LoVo (cell line): ENCODE measurements at places on chromosomes 4 and X.

GRCh38 chr4:8607603-8608481 is 15.3 kb downstream of the CPZ start:
- DNase-seq: no peak

DNA sequence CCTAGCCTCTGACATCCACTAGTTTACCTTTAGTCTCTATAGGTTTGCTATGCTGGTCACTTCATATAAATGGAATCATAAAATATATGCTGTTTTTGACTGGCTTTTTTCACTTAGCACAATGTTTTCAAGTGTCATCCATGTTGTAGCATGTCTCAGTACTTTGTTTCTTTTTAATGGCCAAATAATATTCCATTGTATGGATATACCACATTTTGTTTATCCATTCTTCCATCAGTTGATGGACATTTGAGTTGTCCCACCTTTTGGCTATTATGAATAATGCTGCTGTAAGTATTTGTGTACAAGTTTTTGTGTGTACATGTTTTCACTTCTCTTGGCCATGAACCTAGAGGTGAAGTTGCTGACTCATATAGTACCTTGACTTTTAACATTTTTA is 75.7 kb downstream of the ZFX start:
- DNase-seq: no peak

- no peak for DNase-seq
Observed at GRCh38 chrX:68079961-68080360, 353.3 kb downstream of the OPHN1 start.

DNA sequence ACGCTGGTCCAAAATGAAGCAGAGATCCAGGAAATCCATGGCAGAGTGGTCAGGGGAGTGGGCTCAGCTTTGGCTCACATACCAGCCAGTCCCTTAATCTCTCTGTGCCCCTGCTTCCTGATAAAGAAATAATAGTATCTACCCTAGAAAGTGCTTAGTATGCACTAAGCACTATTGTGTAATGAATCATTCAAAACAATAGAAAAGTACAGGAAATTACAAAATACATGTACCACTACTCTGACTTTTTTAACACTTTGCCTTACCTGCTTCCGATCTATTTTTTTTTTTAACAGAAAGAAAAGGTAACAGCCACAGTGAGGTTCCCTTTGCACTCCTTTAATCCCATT is 49.9 kb downstream of the TBC1D9 start:
- DNase-seq: no peak

DNA sequence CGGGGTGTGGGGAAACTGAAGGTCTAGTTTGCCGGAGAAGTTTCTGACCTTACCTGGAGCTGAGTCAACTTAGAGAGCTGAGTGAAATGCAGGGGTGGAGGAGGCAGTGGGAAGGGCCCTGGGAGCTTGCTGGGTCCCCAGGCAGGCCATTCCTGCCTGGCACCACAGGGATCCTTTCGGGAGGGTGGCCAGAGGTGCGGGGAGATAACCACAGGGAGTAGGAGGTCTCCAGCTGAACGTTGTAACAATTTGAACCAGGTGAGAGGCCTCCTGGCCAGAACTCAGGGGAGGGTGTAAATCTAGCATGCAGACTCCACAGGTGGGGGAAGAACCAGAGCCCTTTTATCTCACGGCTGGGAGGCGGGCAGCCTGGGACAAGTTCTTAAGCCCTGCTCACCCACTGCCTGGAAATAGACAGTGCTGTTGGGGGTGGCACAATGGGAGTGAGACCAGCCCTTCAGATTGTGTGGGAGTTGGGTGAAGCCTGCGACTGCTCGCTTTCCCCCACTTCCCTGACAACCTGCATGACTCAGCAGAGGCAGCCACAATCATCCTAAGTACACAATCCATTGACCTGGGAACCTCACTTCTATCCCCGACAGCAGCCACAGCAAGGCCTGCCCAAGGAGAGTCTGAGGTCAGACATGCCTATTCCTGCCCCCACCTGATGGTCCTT is 247.4 kb downstream of the ADGRA3 start:
- DNase-seq: no peak

DNA sequence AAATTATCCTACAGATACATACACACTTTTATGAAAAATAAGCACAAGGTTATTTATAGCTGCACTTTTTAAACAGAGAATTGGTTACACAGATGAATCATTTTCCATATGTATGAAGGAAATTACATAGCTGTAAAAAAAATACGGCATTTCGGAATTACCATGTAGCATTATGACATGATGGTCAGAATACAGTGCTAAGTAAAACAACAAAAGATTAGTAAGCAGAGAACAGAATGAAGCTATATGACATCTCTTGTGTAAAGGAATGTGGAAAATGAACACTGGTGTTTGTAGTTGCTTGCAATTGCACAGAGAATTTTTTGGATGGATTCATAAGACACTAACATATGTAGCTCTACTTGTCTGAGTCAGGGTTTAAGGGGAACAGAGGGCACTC is 1222.0 kb upstream of the PRKX start:
- DNase-seq: no peak

- DNase-seq: no peak
Observed at GRCh38 chr4:21991050-21991449, 42.5 kb upstream of the KCNIP4 start.

GRCh38 chr4:2272026-2272827 is 10.3 kb upstream of the MXD4 start:
- DNase-seq: no peak

GRCh38 chrX:3443184-3443583 is 96.7 kb upstream of the MXRA5 start:
- DNase-seq: no peak

- no peak for DNase-seq
Observed at GRCh38 chrX:107773206-107773605, 2.4 kb downstream of the TSC22D3 start.

DNA sequence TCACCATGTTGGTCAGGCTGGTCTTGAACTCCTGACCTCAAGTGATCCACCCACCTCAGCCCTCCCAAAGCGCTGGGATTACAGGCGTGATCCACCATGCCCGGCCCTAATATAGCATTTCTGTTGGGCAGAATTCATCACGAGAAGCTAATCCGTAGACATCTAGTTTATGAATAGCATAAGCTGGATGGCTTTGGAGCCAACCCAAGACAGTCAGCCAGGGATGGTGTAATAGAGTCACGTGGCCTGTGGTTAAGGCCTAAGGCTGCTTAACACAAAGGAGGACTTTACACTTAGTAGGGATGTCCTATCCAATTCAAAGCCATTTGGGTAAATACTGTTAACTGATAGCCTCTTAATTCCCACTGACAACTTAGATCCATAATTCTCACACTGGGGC is 173.6 kb downstream of the RAP1GDS1 start:
- no peak for DNase-seq

- DNase-seq: peak; percentile 42
Observed at GRCh38 chrX:70129816-70130215, 3.4 kb upstream of the IGBP1 start.

DNA sequence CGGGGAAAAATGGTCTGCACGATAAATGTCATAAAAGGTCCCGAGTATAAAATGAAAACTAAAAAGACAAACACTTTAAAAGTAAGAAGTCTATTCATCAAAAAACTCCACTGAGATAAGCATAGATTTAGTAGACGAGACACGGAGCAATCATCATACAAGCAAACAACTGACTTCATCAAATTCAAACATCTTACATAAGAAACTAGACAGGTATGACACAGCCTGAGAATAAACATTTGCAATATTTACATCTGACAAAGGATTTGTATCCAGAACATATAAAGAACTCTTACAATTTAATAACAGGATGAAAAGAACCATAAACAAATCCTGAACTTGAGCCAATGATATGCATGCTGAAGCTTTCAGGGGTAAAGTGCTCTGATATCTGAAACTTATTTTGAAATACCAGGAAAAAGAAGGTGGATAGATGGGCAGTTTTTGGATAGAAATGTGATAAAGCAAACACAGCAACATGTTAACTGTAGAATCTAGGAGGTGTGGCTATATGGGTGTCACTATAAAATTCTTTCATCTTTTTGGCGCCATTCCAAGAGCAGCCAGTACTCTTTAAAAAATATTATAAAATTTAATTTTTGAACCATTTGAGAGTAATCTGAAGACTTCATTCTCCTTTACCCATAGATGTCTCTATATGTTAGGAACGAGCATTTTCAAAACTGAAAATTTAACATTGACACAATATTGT is 12.0 kb downstream of the MPP1 start:
- no peak for DNase-seq

DNA sequence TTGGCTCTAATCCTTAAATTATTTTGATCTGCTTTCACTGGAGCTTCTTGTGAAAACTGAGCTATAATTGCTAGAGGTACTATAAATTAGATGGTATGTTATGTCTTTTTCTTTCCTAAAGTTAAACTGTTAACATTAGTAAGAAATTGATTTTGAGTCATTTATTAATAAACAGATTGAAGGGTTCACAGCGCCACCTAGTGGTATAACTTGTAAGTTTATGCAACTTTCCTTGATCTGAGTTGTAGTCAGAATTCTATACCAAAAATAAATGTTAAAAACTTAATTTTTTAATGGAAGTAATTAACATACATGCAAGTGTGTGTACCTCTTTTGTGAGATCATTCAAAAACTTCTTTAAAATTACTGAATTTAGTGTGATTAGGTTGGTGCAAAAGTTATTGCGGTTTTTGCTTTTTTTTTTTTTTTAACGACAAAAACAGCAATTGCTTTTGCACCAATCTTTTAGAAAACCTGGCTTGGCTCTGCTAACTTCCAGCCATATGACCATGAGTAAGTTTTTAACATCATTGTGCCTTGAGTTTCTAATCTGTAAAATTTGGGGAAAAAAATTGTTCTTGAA is 151.5 kb downstream of the CENPC start:
- DNase-seq: peak; percentile 64

DNA sequence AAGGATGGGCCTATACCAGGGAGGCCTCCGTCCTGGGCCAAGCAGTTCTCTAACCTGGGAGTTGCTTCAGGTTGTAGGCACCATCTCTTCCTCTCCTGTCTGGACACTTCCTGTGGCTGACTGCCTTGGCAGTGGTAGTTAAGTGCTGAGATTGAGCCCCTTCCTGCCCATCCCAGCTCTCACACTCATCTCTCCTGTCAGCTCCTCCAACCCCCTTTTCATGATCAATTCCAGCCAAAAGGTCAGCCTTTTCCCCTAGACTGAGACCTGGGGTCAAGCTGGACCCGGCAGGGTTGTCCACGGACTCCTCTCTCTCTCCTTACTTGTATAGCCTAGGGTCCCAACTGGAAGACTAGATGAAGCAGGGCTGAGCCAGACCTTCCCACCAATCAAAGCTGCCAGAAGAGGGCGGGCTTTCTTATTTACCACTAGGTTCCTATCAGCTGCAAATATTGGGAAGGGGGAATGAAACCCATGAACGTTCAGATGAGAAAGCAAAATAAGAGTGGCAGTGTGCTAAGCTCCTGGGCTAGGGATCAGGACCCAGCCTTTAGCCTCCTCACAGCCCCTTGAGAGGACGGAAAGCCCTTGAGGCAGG is 34.5 kb downstream of the KDM5C start:
- DNase-seq: no peak

- no peak for DNase-seq
Observed at GRCh38 chrX:119549327-119550016, 15.7 kb downstream of the STEEP1 start.
